ENCODE measurements at places on chromosomes 5 and 9. TPM values are rescaled to one million over a fixed set of nuclear protein-coding genes. Genes with fewer than 3 reads are reported as not detected.

- peak; percentile 96 for ATAC-seq
These were observed 38.0 kb upstream of the CCDC152 start for GRCh38 chr5:42718591-42718990.

- peak; percentile 35 for ATAC-seq
These were observed 27.2 kb downstream of the CSF2 start for GRCh38 chr5:132100672-132101261.

GRCh38 chr5:140973550-140973949 is 7.3 kb downstream of the PCDHAC2 start:
- ATAC-seq = no peak

DNA sequence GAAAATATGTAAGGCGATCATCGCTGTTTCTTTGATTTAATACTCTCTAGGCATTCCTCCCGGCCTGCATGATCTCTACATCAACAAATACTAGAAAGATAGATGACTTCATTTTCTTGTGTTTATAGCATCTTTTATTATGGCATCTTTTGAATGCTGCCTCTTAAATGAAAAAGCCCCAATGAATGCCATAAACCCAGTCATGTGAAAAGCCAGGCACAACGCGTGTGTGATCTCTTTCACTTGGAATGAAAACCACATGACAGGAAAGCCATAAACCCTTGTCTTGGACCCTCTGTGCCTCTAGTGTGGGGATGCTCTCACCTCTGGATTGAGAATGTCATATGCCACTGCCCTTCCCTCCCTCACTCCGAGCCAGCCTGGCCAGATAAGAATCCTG is 476.2 kb downstream of the SEMA5A start:
- no peak for ATAC-seq

DNA sequence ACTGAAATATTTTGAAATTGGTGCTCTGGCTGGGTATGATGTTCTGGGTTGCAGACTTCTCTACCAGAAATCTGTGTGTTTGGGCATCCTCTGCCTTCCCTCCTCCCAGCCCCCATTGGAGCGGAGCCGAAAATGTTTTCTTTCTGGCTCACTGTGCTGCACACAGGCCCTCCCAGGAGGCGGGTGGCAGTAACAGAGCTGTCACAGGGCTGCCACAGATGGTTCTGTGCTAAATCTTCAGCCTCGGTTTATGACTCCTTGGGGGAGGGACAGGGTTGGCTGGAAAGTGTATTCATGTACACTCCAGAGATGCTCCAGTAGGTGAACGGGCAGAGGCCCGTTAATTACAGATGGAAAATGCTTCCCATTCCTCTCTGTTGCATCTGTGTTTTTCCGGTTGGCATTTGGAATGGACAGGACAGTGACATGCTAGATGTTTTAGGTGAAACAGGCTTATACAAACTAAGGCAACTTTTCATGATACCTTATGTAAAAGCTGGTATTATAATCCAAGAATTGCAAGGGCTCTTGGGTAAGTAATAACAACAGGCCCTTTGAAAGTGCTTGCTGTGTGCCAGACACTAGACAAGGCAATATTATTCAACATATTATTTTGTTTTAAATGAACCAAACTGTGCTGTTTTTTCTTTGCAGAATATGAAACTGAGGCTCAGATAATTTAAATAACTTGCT is 180.2 kb downstream of the ADCY2 start:
- no peak for ATAC-seq

DNA sequence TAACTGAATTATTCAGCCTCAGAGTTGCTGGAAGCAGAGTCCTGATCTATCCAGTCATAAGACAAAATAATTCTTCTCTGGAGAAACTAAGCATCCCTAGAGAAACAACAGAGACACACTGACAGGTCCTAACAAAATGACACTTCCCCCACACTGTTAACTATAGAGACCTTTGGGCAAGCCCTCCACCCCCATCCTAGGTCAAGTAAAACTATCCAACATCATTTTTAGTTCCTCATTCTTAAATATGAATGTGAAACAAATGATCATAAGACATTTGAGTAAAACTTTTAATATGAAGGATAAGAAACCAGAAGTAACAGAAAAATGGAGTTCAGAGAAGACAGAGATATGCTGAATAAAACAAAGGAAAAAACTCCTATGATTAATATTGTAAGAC is 30.9 kb downstream of the CNTLN start:
- no peak for ATAC-seq

DNA sequence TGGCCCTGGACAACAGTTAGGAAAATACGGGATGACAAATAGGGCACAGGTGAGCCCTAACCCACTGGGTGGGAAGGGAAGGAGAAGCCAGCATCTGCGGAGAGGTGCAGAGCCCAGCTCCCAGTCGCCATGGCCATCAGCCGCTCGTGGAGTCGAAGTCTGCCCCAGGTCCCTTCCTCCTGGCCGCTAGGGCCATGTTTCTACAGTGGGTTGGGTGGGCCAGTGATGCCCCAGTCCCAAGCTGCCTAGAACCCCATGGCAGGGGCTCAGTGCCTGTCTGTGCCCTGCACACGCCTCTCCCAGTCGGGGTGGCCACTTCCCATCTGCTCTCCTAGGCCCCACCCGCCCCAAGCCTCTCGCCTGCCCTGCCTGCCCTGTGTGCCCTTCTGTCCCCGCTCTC is 34.8 kb downstream of the OLFM1 start:
- no peak for ATAC-seq

GRCh38 chr5:76513476-76513875 is 109.7 kb downstream of the F2RL2 start:
- no peak for ATAC-seq

- ATAC-seq = no peak
These were observed 222.9 kb upstream of the MEF2C start for GRCh38 chr5:89105836-89106235.

GRCh38 chr5:74725331-74725730 is 40.3 kb downstream of the HEXB start:
- ATAC-seq = no peak

Gene MTAP
- total RNA-seq = 62.0 TPM

Gene ZFP2
- 0.35 TPM for total RNA-seq

Gene RBM27
- 20.7 TPM for total RNA-seq

Gene PDLIM4
- not detected for total RNA-seq
